CD4-positive, alpha-beta T cell (primary cell): ENCODE measurements at places on chromosomes 2 and 18.

DNA sequence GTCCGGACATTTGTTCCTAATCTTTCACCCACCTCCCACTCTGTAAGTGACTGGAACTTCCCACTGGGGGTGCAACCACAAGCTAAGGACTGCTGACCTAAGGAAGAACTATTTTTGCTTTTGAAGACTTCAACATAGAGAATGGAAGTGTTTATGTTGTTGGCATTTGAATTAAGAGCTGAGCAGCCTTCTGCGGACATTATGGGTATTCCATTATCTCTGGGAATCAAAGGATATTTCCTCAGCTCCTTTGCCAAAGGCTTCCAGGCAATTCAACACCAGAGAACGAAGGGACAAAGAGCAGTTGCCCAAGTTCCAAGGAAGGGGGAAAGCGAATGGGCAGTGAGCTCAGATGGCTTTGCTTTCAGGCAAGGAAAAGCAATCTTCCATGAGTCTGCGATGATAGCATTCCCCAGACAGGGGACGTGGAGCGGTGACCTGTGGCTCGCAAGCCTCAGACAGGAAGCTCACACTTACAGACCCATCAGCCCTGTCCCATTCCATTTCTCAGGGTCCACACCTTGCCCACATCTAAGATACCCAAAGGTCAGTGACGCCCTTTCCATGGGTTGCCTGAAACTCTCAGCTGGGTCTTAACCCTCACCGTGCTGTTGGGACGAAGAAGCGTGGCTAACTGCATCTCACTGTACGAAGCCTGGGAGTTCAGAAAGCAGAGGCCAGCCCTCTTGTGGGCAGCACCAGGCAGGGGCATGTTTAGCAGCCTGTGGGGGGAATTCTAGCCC lies 116.8 kb downstream of the COPS8 start:
- DNase-seq: no peak

- DNase-seq: no peak
Observed at GRCh38 chr2:38700113-38700785, 34.3 kb downstream of the GALM start.

- DNase-seq: no peak
Observed at GRCh38 chr2:137208431-137208891, 443.1 kb downstream of the THSD7B start.

DNA sequence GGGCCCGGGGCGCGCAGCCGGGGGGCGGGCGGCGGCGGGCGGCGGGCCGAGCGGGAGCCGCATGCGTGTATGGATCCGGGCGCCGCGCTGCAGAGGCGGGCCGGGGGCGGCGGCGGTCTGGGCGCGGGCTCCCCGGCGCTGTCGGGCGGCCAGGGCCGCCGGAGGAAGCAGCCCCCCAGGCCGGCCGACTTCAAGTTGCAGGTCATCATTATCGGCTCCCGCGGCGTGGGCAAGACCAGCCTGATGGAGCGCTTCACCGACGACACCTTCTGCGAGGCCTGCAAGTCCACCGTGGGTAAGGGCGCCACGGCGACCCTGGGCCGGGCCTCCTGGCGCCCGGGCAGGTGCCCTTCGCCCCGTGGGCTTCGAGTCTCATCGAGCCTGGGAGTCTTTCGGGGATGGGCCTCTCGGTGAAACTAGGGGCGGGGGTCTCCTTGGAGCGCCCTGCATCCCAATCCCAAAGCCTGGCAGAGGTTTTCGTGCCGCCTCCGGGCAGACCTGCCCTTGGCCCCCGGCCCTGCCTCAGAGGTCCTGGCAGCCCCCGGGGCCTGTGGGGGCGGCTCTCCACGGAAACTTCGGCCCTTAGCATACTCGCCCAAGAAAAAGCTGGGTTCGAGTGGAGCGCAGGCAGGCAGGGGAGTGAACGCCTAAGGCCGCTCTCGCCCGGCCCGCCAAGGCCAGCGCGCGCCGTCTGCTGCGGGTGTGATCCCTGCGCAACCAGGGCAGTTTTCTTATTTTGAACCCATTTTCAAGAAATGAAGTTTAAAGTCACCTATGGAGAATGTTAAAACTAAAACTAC lies 622 bp downstream of the RAB12 start:
- no peak for DNase-seq

DNA sequence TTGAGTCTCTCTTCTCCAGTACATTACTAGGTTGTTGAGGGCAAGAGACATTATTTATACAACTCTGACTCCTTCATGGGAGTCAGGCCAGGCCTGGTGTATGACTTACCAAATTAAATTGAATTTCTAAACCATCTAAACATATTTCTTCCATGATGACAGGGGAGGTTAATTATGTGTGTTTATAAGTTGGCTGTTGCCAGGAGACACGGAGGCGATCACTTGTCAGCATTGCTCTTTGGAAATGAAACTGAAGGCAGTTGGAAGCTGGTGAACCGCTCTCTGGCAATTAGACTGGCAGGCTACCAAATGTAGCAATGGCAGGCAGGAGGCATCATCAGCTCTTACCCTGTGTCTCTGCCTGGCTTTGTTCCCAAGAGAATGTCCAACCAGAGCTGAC lies 241.4 kb downstream of the KCNS3 start:
- DNase-seq: no peak

GRCh38 chr2:237167038-237167437 lies 81.3 kb downstream of the COPS8 start:
- no peak for DNase-seq

DNA sequence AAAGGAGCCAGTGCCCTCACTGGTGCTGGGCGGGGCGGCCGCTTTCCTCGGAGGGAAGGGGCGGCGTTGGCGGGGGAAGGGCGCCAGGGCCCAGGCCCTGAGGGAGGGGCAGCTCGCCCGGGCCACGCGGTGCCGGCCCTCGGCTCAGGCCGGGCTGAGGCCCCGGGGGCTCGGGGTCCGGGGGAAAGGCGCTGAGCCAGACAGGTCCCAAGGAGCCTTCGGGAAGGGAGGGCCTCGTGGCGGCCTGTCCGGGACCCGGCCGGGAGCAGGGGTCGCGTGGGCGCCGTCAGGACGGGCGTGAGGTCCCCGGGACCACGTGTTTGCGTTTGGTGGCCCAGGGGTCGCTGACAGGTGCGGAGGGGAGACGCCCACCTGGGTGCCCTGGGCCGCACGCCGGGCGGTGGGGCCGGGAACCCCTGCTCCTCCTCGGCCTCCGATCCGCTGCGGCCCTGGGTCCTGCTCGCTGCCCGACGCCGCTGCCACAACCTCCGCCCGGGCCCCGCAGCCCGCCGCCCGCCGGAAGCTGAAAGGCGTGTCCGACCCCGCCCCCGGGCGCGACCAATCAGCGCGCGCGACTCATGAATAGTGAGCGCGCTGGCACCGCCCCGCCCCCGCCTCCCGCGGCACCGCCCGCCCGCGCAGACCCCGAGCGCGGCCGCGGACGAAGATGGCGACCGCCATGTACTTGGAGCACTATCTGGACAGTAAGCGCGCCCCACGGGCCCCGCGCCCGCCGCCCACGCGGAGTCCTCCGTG lies at the start of gene ING5:
TSS of gene ING5 (plus strand) at position 641 of the 756 bp plus-strand sequence. CDS start at position 668, 27 bp downstream.
- DNase-seq: peak; percentile 92

- DNase-seq: no peak
Observed at GRCh38 chr2:103445347-103445746, 683.5 kb downstream of the TMEM182 start.

DNA sequence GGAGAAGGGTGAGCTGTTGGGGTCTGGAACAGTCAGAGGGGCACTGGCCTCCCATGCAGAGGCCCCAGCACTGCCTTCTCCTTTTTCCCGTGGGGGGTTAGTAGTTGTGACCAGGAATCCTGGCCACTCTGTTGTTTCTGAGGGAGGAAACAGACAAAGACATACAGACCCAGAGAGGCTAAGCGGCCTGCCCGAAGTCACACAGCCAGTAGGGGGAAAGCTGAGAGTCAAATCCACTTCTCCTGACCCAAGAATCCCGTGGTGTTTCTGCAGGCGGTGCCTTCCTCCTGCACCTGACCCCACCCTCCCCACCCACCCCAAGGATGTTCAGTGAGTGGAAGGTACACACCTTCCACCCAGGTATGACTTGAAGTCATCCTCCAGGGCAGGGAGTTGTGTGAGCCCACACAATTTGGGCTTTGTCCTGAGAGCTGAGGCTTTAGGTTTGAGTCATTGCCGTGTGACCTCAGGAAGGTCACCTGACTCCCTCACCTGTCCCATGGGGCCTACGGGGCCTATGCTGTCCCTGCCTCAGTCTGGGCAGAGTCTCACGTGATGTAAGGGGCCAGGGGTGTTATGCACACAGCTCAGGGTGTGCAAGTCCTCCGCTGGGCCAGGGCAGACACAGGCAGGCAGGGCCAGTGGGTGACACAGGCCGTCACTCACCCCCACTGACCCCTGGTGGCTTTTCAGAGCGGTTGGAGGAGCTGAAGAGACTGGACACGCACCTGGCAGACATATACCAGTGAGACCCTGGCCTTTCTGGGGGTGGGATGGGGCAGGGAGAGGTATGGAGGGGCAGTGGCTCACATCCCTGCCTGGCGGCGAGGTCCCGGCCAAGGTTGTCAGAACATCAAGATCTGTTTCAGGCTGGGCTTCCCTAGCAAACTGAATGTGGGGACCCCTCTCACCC lies 5.0 kb downstream of the NT5DC4 start:
- no peak for DNase-seq

DNA sequence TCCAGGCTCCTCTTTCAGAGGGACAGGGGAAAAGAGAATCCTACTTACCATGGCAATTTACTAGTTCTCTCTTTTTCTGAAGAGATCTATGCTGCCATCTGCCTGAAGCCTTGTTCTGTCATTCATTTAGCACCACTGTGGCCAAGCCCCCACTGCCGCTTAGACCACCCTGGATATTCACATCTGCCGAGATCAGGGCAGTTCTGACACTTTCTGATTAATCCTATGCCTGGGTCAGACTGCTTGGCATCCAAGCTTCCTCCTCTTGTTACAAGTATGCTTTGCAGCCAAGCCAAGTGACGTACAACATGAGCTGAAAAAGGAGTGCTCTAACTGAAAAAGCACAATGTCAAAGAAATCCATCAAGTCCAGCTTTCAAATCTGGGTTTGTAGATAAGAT lies 332.6 kb downstream of the SUCLG1 start:
- no peak for DNase-seq
